Glutamatergic neuron (in vitro differentiated cells): ENCODE measurements at places on chromosomes 6 and 20.

DNA sequence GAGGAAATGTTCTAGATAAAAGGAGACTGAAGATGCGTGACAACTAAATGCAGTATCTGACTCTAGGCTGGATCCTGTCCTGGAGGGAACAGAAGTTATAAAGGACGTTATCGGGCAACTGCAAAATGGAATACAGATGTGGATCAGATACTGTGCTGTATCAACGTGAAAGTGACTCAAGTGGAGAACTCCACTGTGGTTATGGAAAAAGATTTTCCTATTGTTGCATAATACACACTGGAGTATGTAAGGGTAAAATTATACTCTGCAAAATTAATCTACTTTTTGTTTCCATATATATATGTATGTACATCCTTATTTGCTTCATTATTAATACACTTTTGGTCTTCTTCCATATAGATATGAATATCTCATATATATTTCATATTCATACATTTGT, 654.0 kb downstream of the QKI start:
- DNase-seq = no peak

DNA sequence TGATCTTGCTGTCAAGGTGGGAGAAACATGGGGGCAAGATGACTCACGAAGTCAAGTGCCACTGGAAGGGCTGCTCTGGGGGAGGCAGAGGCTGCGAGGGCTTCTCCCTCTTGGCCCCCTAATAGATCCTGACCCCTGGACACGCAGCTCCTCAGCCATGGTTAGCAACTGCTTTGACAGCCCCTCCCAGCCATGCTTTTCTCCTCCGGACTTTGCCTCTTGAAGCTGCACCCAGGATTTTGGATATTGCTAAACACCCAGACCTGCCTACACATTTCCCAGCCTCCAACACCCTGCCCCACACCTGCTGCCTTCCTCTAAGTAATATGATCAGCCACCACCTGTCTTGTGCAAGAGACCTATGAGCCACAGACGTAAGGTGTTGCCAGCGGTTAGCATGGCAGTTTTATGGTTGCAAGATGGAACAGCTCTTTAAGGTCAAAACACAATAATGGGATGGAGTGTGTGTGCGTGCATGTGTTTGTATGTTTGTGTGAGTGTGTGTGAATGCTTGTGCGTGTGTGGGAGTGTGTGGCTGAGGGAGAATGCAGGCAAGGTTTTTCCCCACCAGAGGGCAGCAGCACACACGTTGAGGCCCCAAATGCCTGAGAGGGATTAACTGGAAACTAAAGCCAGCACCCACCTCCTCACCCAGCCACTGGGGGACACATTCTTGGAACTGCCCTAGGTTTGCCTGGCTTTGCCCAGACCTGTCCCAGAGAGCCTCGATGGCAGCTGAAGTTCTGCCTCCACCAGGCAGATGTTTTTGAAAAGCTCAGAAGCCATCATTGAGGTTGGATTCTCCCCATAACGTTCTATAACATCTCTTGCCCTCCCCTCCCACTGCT, 2.5 kb downstream of the IP6K3 start:
- DNase-seq = peak; percentile 81

GRCh38 chr6:69820018-69820417, 23.2 kb upstream of the LMBRD1 start:
- DNase-seq = no peak

DNA sequence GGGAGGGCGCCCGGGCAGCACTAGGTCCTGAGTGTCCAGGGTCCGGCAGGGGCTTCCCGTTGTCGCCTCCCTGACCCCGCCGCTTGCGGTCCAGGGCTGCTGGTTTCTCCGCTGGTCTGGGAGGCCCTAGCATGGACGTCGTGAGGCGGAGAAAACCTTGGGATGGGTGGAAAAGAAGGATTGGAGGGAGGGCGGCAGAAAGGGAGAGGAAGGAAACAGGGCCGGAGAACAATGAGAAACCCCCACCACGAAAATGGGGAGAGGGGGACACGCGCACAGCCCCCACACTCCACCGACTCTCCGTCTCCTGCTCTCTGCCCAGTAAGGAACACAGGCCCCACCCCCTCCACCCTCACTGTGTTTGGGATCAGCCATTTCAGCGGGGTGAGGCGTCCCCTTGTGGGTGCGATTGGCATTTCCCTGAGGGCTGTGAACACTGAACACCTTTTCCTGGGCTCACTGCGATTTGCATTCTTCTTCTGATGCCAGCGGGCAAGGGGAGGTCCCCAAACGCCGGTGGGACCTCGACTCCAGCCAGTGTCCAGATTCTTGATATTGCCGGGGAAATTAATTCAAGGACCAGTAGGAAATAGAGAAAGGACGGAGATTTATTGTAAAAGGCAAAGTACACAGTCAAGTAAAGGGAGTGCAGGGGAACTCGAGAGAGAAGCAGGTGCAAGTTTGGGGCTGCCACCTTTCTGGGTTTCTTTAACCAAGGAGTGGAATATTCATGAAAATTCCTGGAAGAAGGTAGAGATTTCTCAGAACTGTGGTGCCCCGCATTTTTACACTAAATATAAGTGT, 3.3 kb upstream of the RAET1G start:
- peak; percentile 85 for DNase-seq

- no peak for DNase-seq
Measured at GRCh38 chr6:149586149-149586548, 20.0 kb downstream of the GINM1 start.

GRCh38 chr20:6719369-6719721, 48.1 kb upstream of the BMP2 start:
- no peak for DNase-seq

GRCh38 chr6:110185879-110186278, 5.7 kb downstream of the CDC40 start:
- DNase-seq = no peak

GRCh38 chr6:41757271-41757670, 10.1 kb upstream of the PGC start:
- no peak for DNase-seq

DNA sequence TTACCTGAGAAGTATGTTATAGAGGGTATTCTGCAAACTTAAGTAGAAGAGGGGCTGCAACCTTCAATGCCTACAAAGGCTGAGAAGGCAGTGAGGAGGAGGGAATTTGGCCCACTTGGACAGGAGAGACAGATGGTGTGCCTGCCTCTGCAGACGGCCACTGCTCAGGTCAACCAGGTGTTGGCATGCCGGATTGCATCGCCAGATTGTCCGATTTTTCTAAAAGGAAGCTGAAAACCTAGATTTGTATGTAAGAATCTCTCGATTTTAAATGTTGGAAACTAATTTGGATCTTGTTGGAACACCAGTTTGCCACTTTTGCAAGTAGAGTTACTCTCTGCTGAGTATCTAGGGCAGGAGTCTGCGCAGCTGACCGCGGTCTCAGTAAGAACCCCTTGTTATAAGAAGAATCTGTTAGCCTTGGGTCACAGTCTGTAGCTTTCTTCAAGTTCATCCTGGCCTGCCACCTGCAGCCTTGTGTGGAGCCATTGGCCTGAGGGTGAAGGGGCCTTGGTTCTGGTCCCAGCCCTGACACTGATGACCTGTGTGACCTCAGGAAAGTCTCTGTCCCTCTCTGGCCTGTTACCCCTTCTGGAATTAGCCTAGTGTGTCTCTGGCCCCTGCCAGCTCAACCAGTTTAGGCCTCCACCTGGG, 54.4 kb downstream of the TGM2 start:
- DNase-seq = no peak

- no peak for DNase-seq
Measured at GRCh38 chr6:7190791-7191190, 83.0 kb downstream of the RREB1 start.

GRCh38 chr6:10266061-10266460, 148.8 kb downstream of the TFAP2A start:
- no peak for DNase-seq

- DNase-seq = no peak
Measured at GRCh38 chr6:52514514-52514913, 62.3 kb downstream of the TRAM2 start.

- peak; percentile 87 for DNase-seq
Measured at GRCh38 chr6:36340618-36341454, 4.1 kb upstream of the BNIP5 start.

DNA sequence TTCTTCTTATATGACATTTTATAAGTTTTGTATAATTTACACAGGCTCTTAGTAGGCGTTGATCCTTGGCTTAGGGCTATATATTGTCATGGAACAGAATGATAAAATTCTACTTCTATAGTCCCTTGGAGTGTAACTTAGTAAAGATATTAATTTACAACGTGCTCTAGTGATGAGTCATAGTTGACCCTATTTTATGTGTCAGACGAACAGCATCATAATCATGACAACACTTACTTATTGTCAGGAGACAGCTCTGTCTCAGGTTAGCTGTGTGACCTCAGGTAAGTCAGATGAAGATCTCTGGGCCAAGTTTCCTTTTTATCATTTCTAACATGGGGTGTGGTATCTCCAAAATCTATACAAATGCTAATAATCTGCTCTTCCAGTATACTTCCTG, 473.5 kb downstream of the UTRN start:
- no peak for DNase-seq

GRCh38 chr20:60214901-60215815, 256.9 kb downstream of the CDH26 start:
- no peak for DNase-seq

GRCh38 chr6:133099573-133099972, 141.6 kb upstream of the EYA4 start:
- DNase-seq = no peak

DNA sequence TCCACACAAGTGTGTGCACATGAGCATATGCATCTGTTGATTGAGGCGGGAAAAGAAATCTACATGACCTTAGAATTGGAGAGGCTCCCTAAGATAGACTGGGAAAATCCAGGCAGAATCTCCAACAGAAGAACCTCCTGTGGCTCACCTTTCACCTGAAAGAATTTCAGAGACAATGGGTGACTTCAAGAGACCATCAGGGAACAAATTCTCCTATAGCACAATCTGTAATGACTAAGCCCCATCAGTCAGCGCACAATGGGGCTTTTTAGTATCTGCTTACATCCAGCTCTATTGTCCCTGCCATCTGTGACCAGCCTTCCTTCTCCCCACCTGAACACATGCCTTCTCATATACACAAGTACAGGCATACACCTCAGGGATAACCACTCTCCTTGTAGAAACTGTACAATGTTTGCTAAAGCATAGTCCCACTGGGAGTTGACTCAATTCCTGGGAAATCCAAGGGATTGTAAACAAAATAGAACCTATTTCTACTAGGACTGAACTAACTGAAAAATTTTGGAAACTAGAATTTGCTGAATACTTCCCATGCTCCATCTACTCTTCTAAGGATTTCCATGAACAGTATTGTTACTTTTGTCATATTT, 150.8 kb upstream of the STXBP5 start:
- no peak for DNase-seq

DNA sequence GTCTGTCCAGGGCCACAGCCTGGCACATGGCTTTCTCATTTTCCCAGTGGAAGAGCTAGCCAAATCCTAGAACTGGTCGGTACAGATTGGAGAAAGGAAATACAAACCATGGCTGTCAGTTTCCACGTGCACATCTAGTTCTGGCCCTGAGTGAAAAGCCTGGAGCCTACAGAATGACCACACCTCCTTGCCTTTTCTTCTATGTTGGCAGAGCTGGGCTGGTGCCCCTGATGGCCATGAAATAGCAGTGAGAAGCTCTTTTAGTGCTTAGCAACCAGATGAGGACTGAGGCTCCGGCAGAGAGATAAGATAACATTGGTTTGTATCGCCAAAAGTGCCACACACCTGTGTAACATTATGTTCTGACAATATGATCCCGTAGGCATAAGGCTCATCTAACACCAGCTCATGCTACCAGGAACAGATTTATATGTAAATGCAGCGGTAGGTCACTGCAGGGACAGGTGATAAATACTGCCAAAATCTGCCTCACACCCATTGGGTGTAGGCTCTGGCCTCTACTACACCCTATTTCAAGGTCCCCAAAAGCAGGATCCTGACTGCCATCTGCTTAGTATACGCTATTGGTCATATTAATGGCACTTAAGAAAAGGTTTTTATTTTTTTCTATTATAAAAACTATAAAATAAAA, 39.9 kb upstream of the TBC1D7 start:
- DNase-seq = no peak

GRCh38 chr6:55913228-55914195, 38.1 kb upstream of the BMP5 start:
- DNase-seq = no peak

DNA sequence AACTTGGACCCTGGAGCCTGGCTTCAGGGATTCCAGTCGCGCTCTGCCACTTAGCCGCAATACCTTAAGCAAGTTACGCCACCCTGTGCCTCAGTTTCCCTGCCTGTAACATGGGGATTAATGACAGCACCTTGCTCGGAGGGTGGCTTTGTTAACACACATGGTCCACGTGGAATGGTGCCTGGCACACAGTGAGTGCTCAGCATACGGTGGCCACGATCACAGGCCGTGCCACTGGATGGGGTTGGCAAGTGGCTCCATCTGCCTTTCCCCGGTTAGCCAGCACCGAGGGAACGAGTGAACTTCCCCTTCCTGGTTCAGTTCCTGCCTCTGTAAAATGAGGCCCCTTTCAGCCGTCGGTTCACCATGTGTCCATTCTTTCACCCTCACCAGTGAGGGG, 17.2 kb downstream of the C6orf132 start:
- DNase-seq = no peak

DNA sequence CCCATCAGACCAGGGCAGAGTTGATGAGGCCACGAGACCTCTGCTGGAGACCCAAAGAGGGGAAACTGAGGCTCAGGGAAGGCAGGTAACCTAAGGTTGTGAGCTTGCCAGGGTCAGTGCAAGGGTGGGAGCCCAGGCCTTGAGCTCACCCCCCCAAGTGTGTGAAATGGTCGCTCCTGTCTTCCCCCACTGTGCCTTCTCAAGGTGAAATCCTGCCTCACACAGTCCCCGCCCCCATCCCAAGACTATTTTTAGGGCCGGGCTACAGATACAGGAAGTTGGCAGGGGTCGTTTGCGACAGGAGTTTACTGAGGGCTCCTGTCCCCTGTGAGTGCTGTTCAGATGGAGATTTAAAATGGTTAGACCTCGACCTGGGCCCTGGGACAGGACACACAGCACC, 18.7 kb upstream of the GATA5 start:
- no peak for DNase-seq

DNA sequence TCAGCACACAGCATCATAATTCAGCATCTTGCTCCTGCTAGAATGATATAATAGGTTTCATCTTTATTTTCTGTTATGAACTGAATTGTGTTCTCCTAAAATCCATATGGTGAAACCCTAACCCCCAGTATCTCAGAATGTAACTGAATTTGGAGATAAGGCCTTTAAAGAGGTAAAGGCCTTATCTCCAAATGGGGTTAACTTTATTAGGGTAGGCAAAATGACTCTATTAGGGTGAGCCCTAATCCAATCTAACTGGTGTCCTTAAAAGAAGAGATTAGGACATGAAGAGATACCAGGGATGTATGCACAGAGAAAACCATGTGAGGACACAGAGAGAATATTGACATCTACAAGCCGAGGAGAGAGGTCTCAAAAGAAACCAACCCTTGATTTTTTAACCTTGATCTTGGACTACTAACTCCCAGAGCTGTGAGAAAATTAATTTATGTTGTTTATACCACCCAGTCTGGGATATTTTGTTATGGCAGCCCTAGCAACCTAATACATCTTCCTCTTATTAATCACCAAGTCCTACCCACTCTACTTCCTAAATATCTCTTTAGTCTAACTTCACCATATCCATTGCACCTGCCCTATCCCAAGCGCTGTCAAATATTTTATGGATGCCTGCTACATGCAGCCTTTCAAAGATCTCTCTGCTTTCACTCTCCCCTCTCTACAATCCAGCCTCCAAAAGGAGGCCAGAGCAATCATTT, 8.5 kb upstream of the MRS2 start:
- DNase-seq = no peak
